ENCODE measurements at places on chromosomes 3 and 15.

DNA sequence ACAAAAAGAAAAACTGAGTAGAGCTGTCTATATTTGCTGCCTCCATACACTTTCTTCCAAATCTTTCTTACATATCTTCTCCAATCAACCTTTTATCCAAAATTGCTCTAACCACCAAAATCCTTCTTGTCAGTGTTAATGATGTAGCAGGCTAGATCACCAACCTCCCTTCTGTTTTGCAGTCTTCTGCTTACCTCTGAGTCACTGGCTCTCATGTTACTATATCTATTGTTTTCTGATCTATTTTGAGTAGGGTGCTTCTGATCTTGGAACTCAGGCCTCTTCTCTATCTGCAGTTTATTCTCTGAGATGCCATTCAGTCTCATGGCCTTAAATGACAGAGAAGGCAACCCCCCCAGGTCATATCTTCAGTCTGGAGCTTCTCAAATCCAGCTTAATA lies 26.3 kb upstream of the AADAC start:
- no peak for DNase-seq

DNA sequence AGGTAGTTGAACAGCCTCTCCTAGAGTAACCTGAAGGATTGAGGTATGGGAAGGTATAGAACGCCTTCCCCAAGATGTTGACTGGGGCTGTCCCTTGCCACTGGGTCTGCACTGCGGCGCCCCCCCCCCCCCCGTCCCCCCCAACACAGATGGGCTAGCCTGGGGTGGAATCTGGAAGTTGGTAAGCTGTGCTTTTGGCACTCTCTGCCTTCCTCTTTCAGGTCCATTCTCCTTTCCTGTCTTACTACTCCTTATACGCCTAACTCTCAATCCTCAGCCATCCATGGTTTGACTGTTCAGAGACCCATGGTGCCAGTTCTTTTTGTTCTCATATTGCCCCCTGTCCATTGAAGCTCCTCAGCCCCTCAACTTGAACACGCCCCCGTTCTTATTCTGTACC lies 42.8 kb downstream of the MAP2K1 start:
- no peak for DNase-seq

GRCh38 chr3:122560680-122561079 lies 3.4 kb downstream of the PARP9 start:
- peak; percentile 48 for DNase-seq

GRCh38 chr3:46966811-46967210 lies 9.7 kb downstream of the CCDC12 start:
- DNase-seq: no peak

DNA sequence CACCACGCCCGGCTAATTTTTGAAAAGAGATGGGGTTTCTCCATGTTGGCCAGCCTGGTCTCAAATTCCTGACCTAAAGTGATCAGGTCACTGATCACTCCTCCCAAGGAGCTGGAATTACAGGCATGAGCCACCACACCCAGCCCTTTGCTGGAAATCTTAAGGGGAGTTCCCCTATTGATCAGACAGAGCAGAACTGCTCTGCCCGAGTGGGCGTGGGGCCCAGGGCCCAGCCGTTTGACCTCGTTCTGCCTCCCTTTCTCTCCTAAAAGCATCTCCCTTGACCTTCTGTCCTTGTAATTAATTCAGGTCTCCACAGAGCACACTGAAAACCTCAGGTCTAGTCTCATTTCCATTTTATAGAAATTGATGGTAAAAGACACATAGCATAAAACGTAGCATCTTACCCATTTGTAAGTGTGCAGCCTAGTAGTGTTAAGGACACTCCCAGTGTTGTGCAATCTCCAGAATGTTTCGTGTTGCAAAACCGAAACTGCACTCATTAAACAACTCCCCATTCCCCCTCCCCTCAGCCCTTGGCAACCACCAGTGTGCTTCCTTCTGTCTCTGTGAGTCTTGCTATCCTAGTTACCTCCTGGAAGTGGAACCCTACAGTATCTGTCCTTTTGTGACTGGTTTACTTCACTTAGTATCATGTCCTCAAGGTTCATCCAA lies 89.3 kb downstream of the SLCO3A1 start:
- DNase-seq: peak; percentile 54

DNA sequence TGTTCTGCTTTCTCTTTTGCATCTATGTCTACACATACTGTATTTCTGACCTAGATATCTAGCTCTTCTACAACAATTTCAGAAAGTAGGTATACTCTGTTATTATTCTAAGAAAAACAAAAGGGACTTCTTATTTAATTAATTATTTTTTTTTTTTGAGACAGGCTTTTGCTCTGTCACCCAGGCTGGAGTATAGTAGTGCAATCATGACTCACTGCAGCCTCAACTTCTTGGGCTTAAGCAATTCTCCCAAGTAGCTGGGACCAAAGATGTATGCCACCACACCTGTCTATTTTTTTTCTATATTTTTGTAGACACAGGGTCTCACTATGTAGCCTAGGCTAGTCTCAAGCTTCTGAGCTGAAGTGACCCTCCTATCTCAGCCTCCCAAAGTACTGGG lies 130.6 kb downstream of the MBNL1 start:
- no peak for DNase-seq

Data from CD8-positive, alpha-beta memory T cell (primary cell).